ENCODE measurements at places on chromosomes 16 and 17.

DNA sequence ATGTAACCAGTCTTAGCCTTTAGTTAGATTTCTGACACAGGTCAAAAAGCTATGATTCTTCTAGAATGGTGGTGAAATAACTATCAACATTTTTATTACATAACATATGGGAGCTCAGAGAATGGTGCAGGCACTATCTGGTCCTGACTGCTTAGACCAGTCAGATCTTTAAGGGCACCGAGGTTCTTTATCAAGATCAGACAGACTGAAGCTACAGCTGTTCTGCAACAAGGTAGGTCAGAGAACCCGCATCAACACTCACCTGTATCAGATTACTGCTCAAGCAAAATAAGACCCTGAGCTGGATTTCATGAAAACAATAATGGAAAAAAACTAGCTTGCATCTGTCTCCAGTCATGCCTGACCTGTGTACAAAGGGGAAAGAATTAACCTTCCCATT lies 160.4 kb downstream of the KCNJ2 start:
- DNase-seq: no peak

GRCh38 chr16:12459391-12460063 lies 344.2 kb downstream of the CPPED1 start:
- peak; percentile 9 for DNase-seq

GRCh38 chr17:61400066-61400716 lies 548 bp downstream of the TBX2 start:
- no peak for DNase-seq

- DNase-seq: no peak
These were observed 60.3 kb downstream of the IL21R start for GRCh38 chr16:27462200-27462845.

- DNase-seq: no peak
These were observed 107.9 kb downstream of the SMG6 start for GRCh38 chr17:2195729-2196128.

DNA sequence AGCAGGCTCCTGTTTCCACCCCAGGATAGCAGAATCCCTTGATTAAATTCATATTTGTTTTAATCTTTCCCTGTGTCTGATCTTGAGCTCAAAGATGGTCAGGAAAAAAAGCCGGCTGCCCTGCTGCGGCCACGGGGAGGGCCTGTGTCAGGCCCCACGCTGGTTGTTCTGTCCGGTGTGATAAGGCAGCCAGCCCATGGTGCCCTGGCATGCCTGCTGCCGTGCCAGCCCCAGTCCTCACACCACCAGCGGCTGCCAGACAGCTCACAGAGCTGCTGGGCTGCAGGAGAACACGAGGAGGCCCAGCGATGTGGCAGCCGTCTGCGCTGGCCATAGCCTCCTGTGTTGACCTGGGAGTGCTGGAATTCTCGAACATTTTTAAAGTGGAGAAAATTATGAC lies 34.7 kb upstream of the BRD7 start:
- DNase-seq: no peak

DNA sequence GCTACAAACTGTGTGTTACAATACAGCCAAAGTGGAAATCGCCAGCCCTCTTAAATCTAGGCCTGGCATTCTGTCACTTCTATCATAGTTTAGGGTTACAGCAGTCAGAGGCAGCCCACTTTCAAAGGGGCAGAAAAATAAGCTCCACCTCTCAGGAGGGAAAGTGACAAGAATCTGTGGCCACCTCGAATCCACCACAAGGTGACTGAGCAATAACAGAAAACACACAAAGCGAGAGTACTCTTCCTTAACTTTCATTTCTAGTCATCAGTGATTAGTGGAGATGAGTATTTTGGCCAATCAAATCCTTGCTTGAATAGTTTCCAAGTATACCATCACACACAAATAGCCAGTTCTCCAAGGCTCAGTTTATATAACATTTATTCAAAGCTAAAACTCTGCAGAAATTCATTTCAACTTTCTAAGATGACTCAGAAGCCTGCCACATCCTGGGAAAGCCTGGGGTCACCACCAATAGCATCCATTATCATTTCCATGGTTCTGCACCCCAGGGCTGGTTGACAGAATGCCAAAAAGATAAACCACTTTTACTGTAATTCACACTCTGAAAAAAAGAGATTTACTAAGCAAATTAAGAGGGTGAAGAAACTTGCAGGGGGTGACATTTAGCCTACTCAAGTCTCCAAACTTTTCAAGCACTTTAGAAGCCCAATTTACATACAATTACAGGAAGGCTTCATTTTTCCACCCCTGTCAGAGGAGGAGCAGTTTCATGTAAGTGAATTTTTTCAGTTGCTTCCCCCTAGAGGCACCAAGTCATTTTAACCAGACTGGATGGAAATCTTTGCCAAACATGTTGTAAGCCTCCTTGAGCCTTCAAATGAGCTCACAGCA lies 66.8 kb downstream of the SALL1 start:
- DNase-seq: no peak

GRCh38 chr17:30933966-30934365 lies 12.2 kb downstream of the ADAP2 start:
- no peak for DNase-seq

GRCh38 chr17:34312080-34312479 lies 7.2 kb upstream of the CCL8 start:
- DNase-seq: no peak

Measured in muscle of back (tissue), 13 donors.